ENCODE measurements at places on chromosomes 11 and 22.

DNA sequence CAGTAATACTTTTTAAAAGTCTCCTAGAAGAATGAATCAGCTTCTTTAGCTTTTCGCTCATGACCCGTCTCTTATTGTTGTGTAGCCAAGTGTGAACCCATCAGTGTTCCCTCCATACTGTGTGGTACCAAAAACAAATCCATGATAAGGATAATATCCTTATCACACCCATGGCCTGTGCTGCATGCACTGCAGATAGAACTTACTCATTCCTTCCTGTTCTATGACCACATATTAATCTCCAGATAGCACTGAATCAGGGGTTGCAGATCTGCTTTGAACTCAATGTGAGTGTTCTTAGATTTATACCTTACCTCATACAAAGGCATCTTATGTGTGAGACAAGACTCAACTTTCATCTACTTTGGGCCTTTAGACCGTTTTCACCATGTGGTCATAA lies 373.4 kb downstream of the JRKL start:
- H3K27ac ChIP-seq, result no peak overlapping the region
- H3K36me3 ChIP-seq, result no peaks in the 10 kb centered on the region

GRCh38 chr22:36546932-36547331 lies 18.0 kb upstream of the EIF3D start:
- H3K27ac ChIP-seq, result peak overlapping the region; percentile 17

GRCh38 chr11:59551659-59552521 lies 40.6 kb downstream of the OR4D9 start:
- no peaks in the 10 kb centered on the region for H3K36me3 ChIP-seq
- peaks cover 4% of the 10 kb centered on the region for H3K27me3 ChIP-seq
- H3K4me1 ChIP-seq, result peaks cover 37% of the 10 kb centered on the region
- peak overlapping the region; percentile 94 for H3K27ac ChIP-seq

DNA sequence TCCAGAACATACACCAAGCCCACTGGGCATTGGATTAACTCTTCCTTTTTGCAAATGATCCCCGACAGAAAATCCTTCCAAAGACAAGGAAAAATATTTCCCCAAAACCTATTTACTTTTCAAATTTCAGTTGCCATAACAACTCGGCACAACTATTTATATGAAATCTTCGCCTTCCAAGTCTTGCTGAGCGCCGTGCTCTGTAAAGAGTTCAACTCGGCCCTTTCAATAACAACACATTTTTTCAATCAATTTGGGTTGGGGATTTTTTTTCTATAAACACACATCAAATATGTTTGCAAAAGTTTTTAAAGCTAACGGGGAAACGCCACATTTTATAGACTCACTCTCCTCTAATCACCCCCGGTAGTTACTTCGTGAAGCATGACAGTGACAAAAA lies 333.8 kb downstream of the MN1 start:
- no peaks in the 10 kb centered on the region for H3K36me3 ChIP-seq
- H3K27ac ChIP-seq, result no peak overlapping the region
- DNase-seq, result no peak
- no peaks in the 10 kb centered on the region for H3K4me1 ChIP-seq
- no peak overlapping the region for H3K4me3 ChIP-seq

- H3K4me1 ChIP-seq, result peaks cover 42% of the 10 kb centered on the region
- no peaks in the 10 kb centered on the region for H3K27me3 ChIP-seq
- no peak for DNase-seq
- H3K4me3 ChIP-seq, result peak overlapping the region; percentile 9
- H3K36me3 ChIP-seq, result peaks cover 45% of the 10 kb centered on the region
- peak overlapping the region; percentile 73 for H3K27ac ChIP-seq
Measured at GRCh38 chr11:82978422-82979099, 77.0 kb downstream of the DDIAS start.

DNA sequence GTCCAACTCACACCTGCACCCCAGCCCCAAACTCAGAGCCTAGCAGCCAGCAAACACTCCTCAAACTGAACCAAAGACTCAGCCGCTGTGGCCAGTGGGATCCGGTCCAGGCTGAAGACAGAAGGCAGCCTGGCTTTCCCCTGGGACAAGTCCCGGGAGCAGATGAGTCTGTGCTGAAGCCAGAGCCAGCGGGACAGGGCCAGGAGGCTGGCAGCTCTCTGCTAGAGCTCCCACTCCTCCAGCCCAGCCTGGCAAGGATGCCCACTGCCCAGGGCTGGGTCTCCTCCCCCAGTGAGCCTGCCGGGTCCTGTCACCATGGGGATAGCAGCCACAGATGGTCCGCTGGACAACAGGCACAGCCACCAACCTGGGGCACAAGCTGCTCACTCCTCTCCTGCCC lies 42.9 kb upstream of the PRR5 start:
- H3K27ac ChIP-seq, result no peak overlapping the region
- peaks cover 12% of the 10 kb centered on the region for H3K4me1 ChIP-seq
- no peak for DNase-seq
- H3K36me3 ChIP-seq, result no peaks in the 10 kb centered on the region
- peaks cover 4% of the 10 kb centered on the region for H3K27me3 ChIP-seq

DNA sequence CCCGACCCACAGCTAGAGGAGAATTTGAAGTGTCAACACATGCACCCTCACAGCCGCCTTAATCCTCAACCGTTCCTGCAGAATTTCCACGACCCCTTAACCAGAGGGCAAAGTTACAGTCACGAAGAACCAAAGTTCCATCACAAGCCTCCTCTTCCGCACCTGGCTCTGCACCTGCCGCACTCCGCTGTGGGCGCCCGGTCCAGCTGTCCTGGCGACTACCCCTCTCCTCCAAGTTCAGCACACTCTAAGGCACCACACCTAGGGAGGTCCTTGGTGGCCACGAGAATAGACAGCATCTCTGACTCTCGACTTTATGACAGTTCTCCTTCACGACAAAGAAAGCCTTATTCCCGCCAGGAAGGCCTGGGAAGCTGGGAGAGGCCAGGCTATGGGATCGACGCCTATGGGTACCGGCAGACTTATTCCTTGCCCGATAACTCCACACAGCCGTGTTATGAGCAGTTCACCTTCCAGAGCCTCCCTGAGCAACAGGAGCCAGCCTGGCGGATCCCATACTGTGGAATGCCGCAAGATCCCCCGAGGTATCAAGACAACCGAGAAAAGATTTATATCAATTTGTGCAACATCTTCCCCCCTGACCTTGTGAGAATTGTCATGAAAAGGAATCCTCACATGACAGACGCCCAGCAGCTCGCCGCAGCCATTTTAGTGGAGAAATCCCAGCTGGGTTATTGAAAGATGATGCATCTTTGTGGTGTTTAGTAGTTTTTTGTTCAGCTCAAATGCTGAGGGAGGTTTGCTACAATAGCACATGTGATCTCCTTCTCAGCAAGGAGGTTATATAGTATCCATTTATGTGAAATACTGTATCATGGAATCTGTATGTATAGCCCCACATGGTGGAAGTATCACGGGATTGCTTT lies 72.1 kb downstream of the ZC3H12C start:
- no peaks in the 10 kb centered on the region for H3K4me1 ChIP-seq
- H3K27ac ChIP-seq, result no peak overlapping the region
- H3K36me3 ChIP-seq, result peaks cover 28% of the 10 kb centered on the region
- DNase-seq, result no peak

- H3K27me3 ChIP-seq, result no peaks in the 10 kb centered on the region
- DNase-seq, result no peak
- no peaks in the 10 kb centered on the region for H3K4me1 ChIP-seq
- no peak overlapping the region for H3K4me3 ChIP-seq
Measured at GRCh38 chr11:109769858-109770257, 323.3 kb upstream of the ZC3H12C start.

DNA sequence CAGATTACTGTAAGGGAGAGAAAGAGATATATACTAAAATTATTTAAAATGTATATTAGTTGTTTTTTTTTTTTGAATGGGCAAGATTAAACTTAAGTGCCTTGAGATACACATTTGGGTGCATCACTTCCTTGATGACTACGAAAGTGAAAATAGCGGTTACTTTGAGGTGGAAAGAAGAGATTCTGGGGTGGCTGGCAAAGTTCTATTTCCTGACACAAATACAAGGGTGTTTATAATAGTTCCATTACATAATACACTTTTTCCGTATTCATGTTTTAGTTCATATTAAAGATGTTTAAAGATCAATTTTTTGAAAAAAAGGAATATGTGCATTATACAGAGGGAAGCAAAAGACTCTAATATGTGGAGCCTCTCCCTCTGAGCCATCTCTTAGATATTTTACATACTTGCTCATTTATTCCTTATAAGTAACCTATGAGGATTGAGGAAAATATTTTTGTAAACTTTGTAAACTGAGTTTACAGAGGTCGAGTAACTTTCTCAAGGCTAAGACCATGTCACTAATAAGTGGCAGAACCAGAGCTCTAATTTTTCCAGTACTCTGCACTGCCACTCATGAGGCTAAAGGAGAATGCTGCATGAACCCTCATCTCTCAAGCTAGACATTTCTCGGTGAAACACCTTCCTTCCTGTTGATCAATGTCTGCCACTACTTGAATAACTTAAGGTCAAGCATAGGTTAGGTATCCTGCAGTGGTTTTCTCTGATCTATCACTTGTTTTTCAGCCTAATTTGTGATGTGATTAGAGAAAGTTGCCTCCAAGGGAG lies 58.6 kb downstream of the DDIAS start:
- peaks cover 18% of the 10 kb centered on the region for H3K36me3 ChIP-seq
- H3K27me3 ChIP-seq, result peaks cover 5% of the 10 kb centered on the region
- peak; percentile 47 for DNase-seq
- H3K27ac ChIP-seq, result peak overlapping the region; percentile 31
- peak overlapping the region; percentile 34 for H3K4me3 ChIP-seq
- peaks cover 52% of the 10 kb centered on the region for H3K4me1 ChIP-seq

- DNase-seq, result peak; percentile 30
- H3K4me3 ChIP-seq, result no peak overlapping the region
- H3K36me3 ChIP-seq, result peaks cover 12% of the 10 kb centered on the region
- H3K27me3 ChIP-seq, result peaks cover 34% of the 10 kb centered on the region
- no peak overlapping the region for H3K27ac ChIP-seq
- H3K4me1 ChIP-seq, result peaks cover 6% of the 10 kb centered on the region
Measured at GRCh38 chr11:57482782-57483561, 22.6 kb downstream of the RTN4RL2 start.

GRCh38 chr22:49216579-49216978 lies 611.1 kb downstream of the BRD1 start:
- no peak overlapping the region for H3K27ac ChIP-seq
- no peak overlapping the region for H3K4me3 ChIP-seq
- no peaks in the 10 kb centered on the region for H3K27me3 ChIP-seq
- no peaks in the 10 kb centered on the region for H3K4me1 ChIP-seq
- no peaks in the 10 kb centered on the region for H3K36me3 ChIP-seq
- no peak for DNase-seq

GRCh38 chr22:36901411-36902142 lies 11.9 kb upstream of the CSF2RB start:
- H3K4me1 ChIP-seq, result peaks cover 31% of the 10 kb centered on the region
- DNase-seq, result peak; percentile 57
- H3K27ac ChIP-seq, result peak overlapping the region; percentile 95
- H3K4me3 ChIP-seq, result peak overlapping the region; percentile 57
- peaks cover 7% of the 10 kb centered on the region for H3K27me3 ChIP-seq

- no peak overlapping the region for H3K4me3 ChIP-seq
- H3K27me3 ChIP-seq, result peaks cover 43% of the 10 kb centered on the region
- no peaks in the 10 kb centered on the region for H3K36me3 ChIP-seq
- H3K4me1 ChIP-seq, result peaks cover 18% of the 10 kb centered on the region
- DNase-seq, result no peak
Measured at GRCh38 chr11:86638673-86639072, 33.7 kb downstream of the ME3 start.

GRCh38 chr11:126890561-126890960 lies 110.0 kb downstream of the KIRREL3 start:
- H3K4me1 ChIP-seq, result peaks cover 8% of the 10 kb centered on the region
- no peaks in the 10 kb centered on the region for H3K36me3 ChIP-seq
- H3K27me3 ChIP-seq, result no peaks in the 10 kb centered on the region
- DNase-seq, result no peak
- no peak overlapping the region for H3K4me3 ChIP-seq

- peaks cover 49% of the 10 kb centered on the region for H3K4me1 ChIP-seq
- DNase-seq, result no peak
- no peaks in the 10 kb centered on the region for H3K27me3 ChIP-seq
- H3K27ac ChIP-seq, result no peak overlapping the region
- no peak overlapping the region for H3K4me3 ChIP-seq
Measured at GRCh38 chr11:60862171-60862570, 5.2 kb upstream of the ZP1 start.
